ENCODE measurements at places on chromosomes 4 and X.
A peak's percentile ranks its signal among the peaks of the same experiment; 100 is the strongest.

DNA sequence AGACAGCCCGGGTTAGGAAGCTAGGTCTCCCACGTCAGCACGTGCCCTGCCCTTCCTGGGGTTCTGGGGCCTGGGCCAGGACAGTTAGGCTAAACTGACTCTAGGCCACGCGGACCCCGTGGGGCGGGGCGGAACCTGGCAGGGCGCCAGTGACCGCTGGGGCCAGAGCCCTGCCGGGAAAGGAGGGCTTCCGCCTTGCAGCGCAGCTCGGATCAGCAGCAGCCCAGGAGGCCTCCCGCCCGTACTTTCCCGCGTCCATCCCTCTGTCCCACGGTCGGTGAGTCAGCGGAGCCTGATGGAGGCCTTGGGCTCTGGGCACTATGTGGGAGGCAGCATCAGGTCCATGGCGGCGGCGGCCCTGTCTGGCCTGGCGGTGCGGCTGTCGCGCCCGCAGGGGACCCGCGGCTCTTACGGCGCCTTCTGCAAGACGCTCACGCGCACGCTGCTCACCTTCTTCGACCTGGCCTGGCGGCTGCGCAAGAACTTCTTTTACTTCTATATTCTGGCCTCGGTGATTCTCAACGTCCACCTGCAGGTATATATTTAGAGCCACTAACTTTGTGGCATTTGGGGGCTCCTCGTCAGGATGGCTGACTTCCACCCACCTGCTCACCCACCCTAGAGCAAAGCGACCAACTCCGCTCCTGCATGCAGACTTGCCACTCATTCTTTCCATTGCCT, at the start of gene SMIM10:
TSS of gene SMIM10 (plus strand) at position 191 of the 681 bp plus-strand sequence. CDS start at position 296, 105 bp downstream.
- DNase-seq = peak; percentile 8

- DNase-seq = peak; percentile 50
These were observed 13.0 kb downstream of the RGS12 start for GRCh38 chr4:3305610-3306371.

DNA sequence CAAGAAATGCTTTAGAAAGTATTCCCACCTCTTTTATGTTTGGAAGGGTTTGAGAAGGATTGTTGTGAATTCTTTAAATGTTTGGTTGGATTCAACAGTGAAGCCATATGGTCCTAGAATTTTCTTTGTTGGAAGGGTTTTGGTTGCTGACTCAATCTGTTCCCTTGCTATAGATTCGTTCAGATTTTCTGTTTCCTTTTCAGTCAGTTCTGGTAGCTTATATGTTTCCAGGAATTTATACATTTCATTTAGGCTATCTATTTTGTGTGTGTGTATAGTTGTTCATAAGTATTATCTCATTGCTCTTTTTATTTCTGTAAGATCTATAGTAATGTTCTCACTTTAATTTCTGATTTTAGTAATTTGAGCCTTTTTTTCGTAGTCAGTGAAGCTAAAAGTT, 114.4 kb downstream of the MSN start:
- no peak for DNase-seq

DNA sequence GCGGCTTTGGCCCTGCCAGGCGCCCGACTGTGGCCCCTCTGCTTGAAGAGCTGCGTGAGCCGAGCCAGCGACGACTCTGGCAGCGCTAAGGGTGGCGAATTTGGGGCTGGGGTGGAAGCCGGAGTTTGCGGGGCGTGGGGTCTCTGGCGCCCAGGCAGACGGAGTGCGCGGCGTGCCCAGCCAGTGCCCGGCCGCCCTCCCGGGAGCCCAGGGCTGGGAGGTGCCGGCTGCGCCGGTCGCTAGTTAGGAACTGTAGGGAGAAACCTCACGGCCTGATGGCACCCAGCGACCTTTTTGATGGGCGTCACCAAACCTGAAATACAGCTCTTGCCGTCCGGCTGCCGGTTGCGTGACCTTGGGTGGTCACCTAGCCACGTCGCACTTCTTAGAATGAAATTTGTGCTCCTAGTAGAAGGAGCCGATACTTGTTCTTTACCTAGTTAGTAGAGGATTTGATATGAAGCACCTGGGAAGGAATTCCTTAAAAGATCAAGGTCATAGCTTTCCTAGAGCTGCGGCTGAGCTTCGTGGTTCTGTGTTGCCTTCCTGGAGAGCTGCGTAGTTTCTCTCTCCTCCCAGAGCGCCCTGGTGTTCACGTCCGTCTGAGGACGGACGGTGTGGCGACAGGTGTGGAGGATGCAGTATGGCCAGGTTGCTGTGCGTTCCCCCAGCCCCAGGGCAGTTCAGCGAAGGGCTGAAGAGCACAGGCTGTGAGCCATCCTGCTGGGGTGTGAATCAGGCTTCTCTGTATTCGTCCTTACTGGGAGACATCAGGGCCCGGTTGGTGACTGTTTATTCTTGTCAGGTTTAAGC, 680 bp downstream of the MAEA start:
- DNase-seq = no peak

DNA sequence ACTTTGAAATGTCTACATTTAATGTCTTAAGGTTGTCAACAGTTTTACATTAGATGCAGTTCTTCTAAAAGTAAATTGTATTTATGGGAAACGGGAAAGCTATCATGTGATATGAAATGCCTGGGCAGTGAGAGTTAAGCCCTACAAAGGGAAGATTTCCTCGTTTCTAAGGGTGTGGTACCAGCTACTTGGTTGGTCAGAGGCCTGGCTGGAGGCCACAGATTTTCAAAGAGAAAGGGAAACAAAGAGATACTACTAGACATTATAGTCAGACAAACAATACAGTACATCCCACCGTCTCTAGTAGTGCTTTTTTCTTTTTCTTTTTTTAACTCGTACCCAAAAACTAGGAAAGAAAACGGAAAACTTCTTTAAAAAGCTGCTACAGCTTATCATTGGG, 467.8 kb downstream of the PCDH7 start:
- DNase-seq = no peak

DNA sequence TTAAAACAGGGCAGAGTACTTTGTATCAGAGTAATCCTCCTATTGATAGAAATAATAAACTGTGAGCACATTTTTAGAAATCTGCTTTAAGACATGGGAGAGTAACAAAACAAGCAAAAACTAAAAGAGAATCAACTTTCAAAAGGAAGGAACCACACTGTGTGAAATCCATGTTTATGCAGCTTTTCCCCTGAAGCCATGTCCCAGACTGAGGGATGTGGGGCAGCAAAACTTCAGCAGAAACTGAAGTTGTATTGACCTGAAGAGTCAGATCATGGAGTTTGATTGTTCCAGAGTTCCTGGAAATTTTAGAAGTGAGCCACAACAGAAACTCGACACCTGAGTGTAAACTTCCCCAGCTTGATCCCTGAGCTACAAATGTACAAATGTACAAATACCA, 53.2 kb downstream of the COMMD8 start:
- no peak for DNase-seq

DNA sequence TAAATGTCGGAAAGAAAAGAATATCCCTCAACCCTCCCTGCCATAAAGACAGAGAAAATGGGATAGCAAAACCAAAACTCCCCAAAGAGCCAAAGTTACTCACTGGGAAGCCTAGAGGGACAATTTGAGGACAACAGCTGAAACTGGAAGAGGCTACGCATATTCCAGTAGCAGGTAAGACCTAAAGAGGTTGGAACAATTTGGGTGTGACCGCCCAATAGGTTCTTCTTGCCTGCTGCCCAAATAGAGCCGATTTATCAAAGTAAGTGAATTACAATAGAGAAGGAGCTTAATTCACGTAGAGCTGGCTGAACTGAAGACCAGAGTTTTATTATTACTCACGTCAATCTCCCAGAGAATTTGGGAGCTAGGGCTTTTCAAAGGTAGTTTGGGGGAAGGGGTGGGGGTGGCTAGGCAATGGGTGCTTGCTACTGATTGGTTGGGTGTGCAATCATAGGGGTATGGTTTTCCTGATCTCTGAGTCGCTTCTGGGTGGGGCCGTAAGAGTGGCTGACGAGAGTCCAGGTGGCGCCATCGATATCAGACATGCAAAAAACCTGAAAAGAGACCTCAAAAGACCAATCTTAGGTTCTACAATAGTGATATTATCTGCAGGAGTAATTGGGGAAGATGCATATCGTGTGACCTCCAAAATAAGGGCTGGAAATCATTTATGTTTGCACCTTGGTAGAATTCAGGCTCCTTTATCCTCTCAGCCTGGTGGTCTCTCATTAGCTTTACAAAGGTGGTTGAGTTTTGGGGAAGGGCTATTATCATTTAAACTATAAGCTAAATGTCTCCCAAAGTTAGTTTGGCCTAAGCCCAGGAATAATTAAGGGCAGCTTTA, 39.0 kb upstream of the SLC7A3 start:
- DNase-seq = peak; percentile 17

DNA sequence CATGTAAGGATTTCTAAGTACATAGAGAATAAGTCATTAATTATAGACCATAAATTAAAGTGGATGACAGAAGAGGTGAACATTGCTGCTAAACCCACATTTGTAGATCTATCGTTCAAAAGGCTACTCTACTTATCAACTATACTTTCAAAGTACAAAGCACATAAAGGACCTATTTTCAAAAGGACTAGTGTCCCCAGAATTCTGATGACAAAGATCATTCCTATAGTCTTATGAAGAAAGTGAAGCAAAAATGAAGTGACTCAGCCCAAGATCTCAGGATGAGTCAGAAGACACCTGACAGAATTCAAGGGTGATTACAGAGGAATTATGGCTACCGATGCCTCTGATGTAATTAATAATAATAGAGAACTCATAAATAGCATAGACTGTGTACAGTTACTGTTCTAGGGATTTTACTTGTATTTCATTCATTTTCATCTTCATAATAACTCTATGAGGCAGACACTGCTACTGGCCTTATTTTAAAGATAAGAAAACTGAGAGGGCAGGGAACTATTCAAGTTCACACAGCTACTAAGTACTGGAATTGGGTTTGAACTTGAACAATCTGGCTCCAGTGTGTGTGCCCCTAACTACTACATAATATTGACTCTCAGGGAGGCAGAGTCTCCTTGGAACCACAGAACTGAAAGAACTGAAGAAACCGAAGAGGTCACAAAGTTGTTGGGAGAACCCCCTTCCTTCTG, 17.1 kb downstream of the USP46 start:
- DNase-seq = no peak

GRCh38 chr4:76251441-76252270, at the start of gene FAM47E:
FAM47E (plus strand) TSS chr4:76251721; CDS start chr4:76251747, 26 bp downstream.
- DNase-seq = peak; percentile 37

- no peak for DNase-seq
These were observed 21.3 kb downstream of the MAPK10 start for GRCh38 chr4:86338521-86338920.

DNA sequence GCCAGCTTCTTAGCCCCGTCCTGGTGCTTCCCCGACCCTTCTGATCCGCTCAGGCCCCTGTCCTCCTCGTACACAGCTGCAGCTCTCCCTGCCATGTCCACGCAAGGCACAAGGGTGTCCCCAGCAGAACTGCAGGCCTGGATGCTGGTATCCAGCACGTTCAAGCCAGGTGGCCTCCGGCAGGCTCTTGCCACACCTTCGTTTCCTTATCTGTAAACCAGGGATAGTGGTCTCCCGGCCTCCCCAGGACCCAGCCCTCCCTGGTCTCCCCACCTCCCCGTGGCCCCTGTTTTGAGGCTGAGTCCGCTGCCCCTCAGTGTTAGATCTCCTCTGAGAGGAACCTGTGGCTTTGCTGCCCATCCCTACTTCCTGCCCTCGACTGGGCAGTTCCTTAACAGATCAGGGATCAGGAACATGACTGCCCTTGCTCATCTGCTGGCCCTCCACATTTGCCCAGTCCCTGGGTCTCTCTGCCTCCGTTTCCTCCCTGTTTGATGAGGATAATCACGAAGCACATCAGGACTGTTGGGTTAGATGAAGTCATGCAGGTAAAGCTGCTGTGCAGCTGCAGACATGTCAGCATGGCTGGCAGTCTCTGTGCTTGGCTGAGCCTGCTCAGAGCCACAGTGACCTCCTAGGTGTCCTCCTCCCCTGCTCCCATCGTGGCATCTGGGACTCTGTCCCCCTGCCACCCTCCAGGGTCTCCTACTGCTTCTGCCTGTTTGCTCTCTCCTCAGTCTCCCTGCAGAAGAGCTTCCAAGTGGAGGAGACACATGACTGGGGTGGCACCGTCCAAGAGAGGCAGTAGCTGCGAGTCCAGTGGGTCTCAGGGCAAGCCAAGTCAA, 32.9 kb downstream of the PIGG start:
- no peak for DNase-seq

- no peak for DNase-seq
These were observed 42.7 kb downstream of the GATB start for GRCh38 chr4:151717909-151718628.

- DNase-seq = no peak
These were observed 127.5 kb downstream of the PJA1 start for GRCh38 chrX:69037786-69038185.

DNA sequence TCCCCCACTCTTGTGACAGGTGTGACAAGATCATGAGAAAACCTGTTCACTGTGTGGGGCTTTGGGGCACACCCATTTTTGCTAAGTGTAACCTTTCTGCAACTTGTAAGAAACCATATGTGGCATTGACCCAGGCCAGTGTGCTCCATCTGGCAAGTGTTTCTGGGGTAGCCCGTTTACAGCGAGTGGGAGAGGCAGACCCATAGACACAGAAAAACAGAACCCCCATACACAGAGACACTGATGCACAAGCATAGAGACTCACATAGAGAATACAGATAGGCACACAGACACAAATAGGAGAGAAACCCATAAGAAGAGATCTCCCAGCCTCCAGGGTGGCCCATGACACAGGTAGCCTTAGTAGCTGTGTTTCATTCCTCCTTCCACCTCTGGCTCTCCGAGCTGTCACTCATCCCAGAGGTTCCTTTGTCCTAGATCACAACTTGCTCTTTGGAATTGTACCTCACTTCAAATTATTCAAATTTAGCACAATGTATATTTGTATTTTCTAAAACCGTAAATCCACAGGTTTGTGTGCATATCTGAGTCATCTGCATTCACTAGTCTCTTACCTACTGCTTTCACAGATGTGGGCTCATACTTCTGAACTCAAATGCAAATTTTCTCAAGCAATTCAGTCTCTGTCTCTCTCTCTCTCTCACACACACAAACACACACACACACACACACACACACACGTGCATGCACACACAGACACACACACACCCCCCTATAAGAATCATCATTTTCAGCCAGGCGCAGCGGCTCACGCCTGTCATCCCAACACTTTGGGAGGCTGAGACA, 114.4 kb downstream of the SH3KBP1 start:
- DNase-seq = peak; percentile 12

DNA sequence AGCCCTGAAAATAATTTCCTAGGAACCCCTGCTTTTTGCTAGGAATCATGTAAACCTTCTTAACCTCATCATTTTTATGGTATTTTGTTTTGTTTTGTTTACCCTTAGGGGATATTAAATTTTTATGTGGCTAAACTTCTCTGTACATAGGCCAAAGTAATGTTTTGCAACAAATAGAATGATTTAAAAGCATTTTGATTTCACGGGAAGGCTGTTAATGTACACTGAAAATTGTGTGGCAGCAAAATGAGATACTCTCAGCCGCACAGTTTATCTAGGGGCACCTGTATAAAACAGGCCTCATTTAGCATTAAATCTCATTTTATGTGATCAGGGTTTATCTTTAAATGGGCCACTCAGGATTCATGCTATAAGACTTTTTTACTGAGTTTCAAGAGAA, 175.0 kb downstream of the ANTXR2 start:
- no peak for DNase-seq

- DNase-seq = no peak
These were observed 509.6 kb upstream of the DIPK2B start for GRCh38 chrX:45710081-45710801.

GRCh38 chr4:93658443-93658842, 170.1 kb upstream of the ATOH1 start:
- no peak for DNase-seq
